ENCODE measurements at places on chromosomes 7 and 10. TPM values are rescaled to one million over a fixed set of nuclear protein-coding genes. Genes with fewer than 3 reads are reported as not detected.

Gene FOXI2
- total RNA-seq: not detected

Gene CUBN
- 2.2 TPM for total RNA-seq

Gene METTL27
- total RNA-seq: 4.0 TPM

Gene ATOH7
- total RNA-seq: not detected

Gene OPN4
- not detected for total RNA-seq

Gene TMEM184A
- 4.3 TPM for total RNA-seq

Gene CALHM2
- 45.0 TPM for total RNA-seq

Gene NEUROG3
- not detected for total RNA-seq

DNA sequence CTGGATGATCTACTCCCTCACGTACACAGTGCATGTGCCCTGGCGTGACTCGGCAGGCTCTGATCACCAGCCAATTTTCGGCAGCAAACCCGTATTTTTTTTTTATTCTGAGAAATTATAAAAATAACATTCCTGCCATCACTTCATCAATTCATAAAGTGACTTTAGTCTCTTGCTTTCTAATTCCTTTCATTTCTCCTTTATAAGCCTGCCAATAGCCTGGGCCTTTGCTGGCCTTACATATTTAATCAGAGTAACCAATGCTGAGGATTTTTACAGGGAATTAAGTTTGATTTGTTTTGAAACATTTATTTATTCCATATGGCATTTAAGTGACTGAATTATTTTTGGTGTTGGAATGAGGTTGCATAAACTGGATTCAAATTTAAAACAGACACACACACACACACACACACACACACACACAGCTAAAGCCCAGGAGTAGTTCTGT is 140.8 kb downstream of the ETV1 start:
- H3K4me1 ChIP-seq: peaks cover 10% of the 10 kb centered on the region
- no peaks in the 10 kb centered on the region for H3K27me3 ChIP-seq
- H3K36me3 ChIP-seq: no peaks in the 10 kb centered on the region
- no peak for DNase-seq

DNA sequence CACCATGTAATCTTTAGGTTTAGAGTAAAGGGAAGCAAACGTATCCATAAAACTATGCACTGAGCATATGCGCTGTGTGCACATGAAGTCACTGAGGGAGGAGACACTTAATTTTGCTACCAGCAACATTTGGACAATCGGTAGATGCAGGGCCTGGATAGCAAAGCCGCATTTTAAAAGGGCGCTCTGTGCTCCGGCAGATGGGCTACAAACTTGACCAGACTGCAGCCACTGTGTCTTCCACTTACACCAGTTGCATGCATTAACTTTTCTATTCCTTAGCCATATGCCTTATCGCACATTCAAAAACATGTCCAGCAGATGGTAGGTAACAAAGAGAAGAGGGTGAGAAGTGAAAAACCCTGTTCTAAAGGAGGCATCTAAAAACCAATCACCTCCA is 18.3 kb downstream of the FAM171A1 start:
- no peaks in the 10 kb centered on the region for H3K27me3 ChIP-seq
- H3K36me3 ChIP-seq: no peaks in the 10 kb centered on the region
- no peak overlapping the region for H3K27ac ChIP-seq
- H3K4me3 ChIP-seq: no peak overlapping the region
- no peak for DNase-seq

- no peaks in the 10 kb centered on the region for H3K27me3 ChIP-seq
- no peaks in the 10 kb centered on the region for H3K36me3 ChIP-seq
- H3K4me1 ChIP-seq: no peaks in the 10 kb centered on the region
- H3K27ac ChIP-seq: no peak overlapping the region
- no peak for DNase-seq
These were observed 275.5 kb downstream of the PLXNA4 start for GRCh38 chr7:132300599-132301277.

DNA sequence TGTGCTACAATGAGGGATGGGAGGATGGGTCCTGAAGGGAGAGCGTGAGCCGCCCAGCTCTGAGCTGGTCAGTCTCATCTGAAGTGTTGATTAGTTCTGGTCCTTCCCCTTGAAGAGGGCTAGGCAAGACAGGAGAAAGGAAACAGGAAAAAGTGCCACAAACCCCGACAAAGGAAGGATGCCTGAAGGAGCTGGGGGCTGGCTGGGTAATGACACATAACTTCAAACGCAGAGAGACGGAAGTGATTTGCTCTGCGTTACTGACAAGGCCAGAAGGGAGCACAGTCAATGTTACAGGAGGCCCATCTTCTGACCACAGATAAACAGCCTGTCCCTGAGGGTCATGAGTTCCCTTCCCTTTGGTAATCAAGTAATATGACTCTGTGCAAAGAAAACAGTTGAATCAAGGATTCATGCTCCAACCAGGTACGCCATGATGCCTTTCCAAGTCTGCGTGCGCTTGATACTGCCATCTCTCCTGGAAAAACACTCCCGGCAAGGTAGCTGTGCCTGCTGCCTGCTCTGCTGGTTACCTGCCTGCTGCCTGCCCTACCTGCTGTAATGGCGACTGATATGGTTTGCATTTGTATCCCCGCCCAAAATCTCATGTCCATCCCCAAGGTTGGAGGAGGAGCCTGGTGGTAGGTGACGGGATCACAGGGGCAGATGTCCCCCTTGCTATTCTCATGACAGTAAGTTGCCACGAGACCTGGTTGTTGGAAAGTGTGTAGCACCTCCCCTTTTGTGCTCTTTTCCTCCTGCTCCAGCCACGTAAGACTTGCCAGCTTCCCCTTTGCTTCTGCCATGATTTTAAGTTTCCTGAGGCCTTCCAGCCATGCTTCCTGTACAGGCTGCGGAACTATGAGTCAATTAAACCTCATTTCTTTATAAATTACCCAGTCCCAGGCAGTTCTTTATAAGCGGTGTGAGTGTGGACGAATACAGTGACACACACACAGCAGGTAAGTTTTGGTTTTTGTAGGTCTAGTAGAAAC is 57.9 kb downstream of the GRB10 start:
- no peaks in the 10 kb centered on the region for H3K27me3 ChIP-seq
- no peak overlapping the region for H3K27ac ChIP-seq
- H3K4me1 ChIP-seq: peaks cover 47% of the 10 kb centered on the region
- H3K4me3 ChIP-seq: no peak overlapping the region
- no peaks in the 10 kb centered on the region for H3K36me3 ChIP-seq
- DNase-seq: no peak

DNA sequence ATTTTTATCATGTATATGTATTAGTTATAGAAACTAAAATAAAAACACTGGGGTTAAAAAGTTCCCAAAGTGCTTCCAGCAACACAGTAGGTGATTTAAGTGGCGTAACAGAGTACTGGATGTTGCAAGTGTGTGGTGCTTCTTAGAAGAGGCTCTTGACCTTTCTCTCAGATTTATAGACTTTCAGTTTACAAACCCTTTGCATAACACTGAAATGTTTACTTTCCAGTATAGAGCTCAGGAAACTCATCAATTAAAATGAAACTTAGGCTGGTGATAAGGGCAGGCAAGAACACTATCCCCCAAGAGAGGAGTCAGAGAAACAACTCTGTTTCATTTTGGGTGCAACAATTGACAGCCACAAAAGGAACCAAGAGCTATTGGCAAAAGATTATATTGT is 27.5 kb upstream of the SMC3 start:
- no peak for DNase-seq
- H3K4me1 ChIP-seq: peaks cover 28% of the 10 kb centered on the region
- H3K4me3 ChIP-seq: no peak overlapping the region
- H3K27ac ChIP-seq: no peak overlapping the region

GRCh38 chr10:128314686-128315085 is 188.5 kb upstream of the MKI67 start:
- no peaks in the 10 kb centered on the region for H3K4me1 ChIP-seq
- H3K27me3 ChIP-seq: no peaks in the 10 kb centered on the region
- no peak overlapping the region for H3K27ac ChIP-seq
- no peaks in the 10 kb centered on the region for H3K36me3 ChIP-seq

DNA sequence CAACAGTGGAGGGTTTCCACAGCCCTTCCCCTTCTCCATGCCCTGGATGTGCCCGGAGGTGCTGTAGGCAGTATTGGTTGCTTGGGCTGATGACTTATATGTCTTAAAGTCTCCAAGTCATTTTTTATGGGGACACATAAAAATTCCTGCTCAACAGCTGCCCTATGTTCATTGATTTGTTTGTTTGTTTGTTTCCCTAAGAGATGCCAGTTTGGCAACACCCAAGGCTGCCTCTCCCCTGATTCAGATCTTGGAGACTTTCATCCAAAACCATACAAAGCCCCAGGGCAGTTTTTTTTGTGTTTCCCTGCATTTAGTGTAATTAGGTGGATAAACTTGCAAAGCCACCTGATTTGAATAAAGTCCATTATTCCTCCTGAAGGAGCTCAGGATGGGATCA is 115.3 kb downstream of the PLPP4 start:
- no peak for DNase-seq
- no peaks in the 10 kb centered on the region for H3K27me3 ChIP-seq
- H3K4me3 ChIP-seq: no peak overlapping the region
- no peaks in the 10 kb centered on the region for H3K36me3 ChIP-seq

GRCh38 chr7:45699015-45699309 is 124.8 kb downstream of the ADCY1 start:
- H3K27ac ChIP-seq: no peak overlapping the region
- H3K4me1 ChIP-seq: peaks cover 6% of the 10 kb centered on the region
- H3K27me3 ChIP-seq: no peaks in the 10 kb centered on the region
- H3K36me3 ChIP-seq: no peaks in the 10 kb centered on the region

- H3K4me3 ChIP-seq: no peak overlapping the region
- H3K27me3 ChIP-seq: no peaks in the 10 kb centered on the region
- no peak for DNase-seq
- no peaks in the 10 kb centered on the region for H3K4me1 ChIP-seq
- H3K36me3 ChIP-seq: no peaks in the 10 kb centered on the region
These were observed 30.5 kb downstream of the EBF3 start for GRCh38 chr10:129933456-129934092.

DNA sequence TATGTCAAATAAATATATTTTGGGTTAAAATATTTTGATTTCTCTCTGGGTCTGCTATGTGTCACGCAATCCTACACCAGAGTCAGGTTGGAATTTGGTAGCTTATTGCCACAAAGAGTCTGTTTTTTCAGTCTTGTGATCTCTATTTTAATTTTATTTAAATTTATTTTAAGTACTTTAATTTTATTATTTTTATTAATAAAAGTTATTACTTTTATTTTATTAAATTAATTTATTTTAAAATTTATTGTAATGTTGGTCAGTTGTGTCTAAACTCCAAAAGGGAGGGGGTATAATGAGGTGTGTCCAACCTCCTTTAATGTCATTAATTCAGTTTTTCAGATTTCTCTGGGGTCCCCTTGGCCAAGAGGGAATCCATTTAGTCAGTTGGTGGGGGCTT is 42.8 kb upstream of the RAB18 start:
- DNase-seq: no peak
- no peaks in the 10 kb centered on the region for H3K27me3 ChIP-seq
- no peak overlapping the region for H3K4me3 ChIP-seq

GRCh38 chr10:72802332-72802731 is 91.2 kb upstream of the OIT3 start:
- no peak for DNase-seq
- H3K36me3 ChIP-seq: no peaks in the 10 kb centered on the region
- H3K27me3 ChIP-seq: no peaks in the 10 kb centered on the region

- no peak overlapping the region for H3K4me3 ChIP-seq
- H3K4me1 ChIP-seq: no peaks in the 10 kb centered on the region
- peaks cover 43% of the 10 kb centered on the region for H3K27me3 ChIP-seq
- H3K27ac ChIP-seq: no peak overlapping the region
These were observed 23.3 kb upstream of the MNX1 start for GRCh38 chr7:157033483-157034473.

GRCh38 chr10:49154641-49155040 is 20.8 kb upstream of the FAM170B start:
- H3K4me1 ChIP-seq: no peaks in the 10 kb centered on the region
- H3K27ac ChIP-seq: no peak overlapping the region
- DNase-seq: no peak
- no peaks in the 10 kb centered on the region for H3K27me3 ChIP-seq

DNA sequence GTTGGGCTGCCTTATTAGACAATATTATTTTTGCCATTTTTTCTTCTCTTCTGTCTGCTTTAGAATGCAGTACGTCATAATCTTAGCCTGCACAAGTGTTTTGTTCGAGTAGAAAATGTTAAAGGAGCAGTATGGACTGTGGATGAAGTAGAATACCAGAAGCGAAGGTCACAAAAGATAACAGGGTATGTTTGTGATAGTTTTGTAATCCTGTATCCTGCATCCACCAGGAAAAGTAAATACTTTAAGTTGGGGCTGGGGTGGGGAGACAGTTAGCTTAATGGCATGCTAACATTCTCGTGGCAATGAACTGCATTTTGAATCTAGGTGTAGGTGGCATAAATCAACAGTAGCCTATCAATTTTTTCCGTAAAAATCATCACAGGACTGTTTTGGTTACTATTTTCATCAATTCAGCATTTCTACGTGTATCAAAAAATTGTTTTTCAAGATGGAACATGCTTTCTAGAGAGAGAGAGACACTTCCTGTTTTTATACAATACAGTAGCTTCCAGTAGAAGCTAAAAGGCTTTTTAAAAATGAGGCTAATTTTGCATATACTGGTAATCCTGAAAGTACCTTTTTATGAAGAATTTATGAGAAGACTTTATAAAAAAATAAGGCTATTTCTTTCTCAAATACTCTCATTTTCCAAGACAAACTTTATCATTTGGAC is 247.5 kb downstream of the FOXP2 start:
- no peaks in the 10 kb centered on the region for H3K27me3 ChIP-seq
- no peaks in the 10 kb centered on the region for H3K36me3 ChIP-seq
- DNase-seq: no peak

DNA sequence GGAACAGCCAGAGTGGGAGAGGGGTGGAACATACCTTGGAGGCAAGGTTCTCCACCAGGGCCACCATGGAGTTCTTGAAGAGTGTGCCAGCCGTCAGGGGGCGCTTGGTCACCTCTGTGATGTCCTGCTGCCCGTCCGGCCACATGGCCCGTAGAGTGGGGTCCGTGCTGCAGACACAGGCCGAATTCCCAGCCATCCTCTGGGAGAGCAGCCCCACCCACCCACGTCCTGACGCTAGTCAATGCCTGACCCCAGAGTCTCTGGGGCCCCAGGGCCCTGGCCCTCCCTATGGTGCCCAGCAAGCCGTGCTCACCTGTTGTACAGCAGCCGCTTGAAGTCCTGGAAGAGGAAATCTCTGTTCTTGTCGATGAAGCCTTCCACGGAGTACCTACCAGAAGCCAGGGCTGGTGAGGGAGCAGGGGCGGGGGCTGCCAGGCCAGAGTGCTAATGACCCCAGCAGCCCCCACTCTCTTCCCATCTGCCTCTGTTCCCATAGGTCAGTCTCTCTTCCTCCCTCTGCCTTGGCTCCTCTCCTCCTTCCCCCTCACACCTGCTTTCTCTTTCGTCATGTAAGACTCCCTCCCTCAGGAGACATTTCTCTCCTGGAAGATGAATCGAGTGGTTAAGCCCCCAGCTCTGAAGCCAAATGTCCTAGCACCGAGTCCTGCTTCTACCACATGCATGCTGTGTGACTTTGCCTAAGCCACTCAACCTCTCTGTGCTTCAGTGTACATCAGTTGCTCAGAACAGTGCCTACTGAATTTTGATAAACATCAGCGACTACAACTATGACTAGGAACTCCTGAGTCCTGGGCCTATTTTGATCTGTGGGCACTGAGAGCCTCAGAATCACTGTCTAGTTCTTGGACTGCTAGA is 11.0 kb downstream of the MYO1G start:
- H3K4me1 ChIP-seq: peaks cover 4% of the 10 kb centered on the region
- H3K4me3 ChIP-seq: no peak overlapping the region
- no peak for DNase-seq
- no peaks in the 10 kb centered on the region for H3K27me3 ChIP-seq
- peaks cover 18% of the 10 kb centered on the region for H3K36me3 ChIP-seq
- H3K27ac ChIP-seq: no peak overlapping the region

GRCh38 chr7:106598663-106599342 is 62.2 kb downstream of the CCDC71L start:
- H3K27ac ChIP-seq: no peak overlapping the region
- no peaks in the 10 kb centered on the region for H3K27me3 ChIP-seq
- peak; percentile 73 for DNase-seq
- H3K4me3 ChIP-seq: peak overlapping the region; percentile 39
